Stimulated activated CD8-positive, alpha-beta memory T cell treated with anti-CD3 and anti-CD28 coated beads, Interleukin-2, amount 100 ng/mL, for 48 hours (primary cell): ENCODE measurements at places on chromosomes 5 and 9.

GRCh38 chr5:170791325-170791954 lies 7.9 kb downstream of the GABRP start:
- DNase-seq, result no peak

DNA sequence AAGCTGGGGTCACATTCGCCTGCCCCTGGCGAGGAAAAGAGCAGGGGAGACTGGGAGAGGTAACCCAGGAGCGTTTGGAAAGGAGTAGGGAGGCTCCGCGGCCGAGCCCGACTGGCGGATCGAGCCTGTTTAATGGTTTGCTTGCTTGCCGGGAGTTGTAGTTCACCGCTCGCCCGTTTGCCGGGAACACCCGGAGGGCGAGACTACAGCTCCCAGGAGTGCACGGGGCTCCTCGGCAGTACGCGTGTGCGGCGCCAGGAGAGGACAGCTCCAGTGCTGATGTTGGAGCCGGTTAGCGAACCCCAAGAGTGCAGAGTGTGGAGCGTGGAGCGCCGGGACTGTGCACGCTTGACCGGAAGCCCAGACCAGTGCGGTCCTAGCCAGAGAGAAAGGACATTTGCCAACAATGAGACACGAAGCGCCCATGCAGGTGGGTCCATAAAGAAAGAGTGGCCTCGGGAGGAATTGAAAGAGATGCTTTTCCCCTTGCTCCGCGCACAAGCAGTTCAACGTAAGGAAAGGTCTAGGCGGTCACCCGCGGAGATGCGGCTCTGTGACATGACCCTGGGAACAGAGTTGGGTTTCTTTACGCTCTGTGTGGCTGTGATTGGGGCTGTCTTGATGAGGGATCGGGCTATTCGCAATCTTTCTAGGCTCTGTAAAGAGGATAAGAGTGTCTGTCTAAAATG lies at the start of gene RAB3C:
Gene RAB3C (plus strand): TSS at position 273 of the 689 bp plus-strand sequence. CDS start 134 bp downstream, at position 407.
- peak; percentile 19 for DNase-seq

GRCh38 chr5:127515693-127516440 lies 1.6 kb upstream of the PRRC1 start:
- DNase-seq, result no peak

DNA sequence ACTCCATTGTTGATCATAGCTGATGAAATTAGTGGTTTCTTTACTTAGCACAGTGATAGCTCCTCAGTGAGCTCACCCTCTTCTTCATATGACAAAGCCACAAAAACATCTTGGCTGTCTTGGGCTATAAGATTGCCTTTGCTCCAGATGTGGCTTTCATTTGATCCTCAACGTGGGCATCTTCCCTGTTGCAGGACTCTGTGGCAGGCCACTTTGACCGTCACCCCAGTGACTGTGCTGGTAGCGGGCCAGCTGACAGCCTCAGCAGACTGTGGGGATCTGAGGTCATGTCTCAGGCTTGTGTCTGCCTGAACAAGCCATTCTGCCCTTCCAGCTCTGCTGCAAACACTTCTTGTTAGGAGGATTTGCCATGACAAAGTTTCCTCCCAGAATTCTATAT lies 422.2 kb downstream of the NR2F1-AS1 start:
- no peak for DNase-seq

- DNase-seq, result no peak
These were observed 1.6 kb upstream of the CD72 start for GRCh38 chr9:35619800-35620158.
